NCI-H187 treated with DMSO at 0.1 percent for 48 hours (cell line): ENCODE measurements at places on chromosomes 7 and 10.

DNA sequence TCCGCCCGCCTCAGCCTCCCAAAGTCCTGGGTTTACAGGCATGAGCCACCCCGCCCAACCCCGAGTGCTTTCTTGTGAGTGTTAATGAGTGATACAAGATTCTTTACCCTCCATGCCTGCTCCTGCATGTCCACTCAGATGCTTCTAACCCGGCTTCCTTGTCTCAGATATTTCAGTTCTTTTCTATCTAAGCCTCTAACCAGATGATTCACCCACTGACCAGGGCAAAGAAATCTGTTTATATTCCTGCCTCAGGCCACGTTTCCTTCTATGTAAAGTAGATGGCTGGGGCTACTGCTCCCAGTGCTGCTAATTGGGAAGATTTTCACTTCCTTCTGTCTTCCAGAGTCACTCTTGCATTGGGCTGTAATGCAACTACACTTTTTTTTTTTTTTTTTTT lies 395.1 kb upstream of the ANKRD30A start:
- DNase-seq, result no peak

GRCh38 chr10:59865101-59865500 lies 41.3 kb downstream of the CCDC6 start:
- no peak for DNase-seq

GRCh38 chr10:119235356-119235755 lies 28.0 kb downstream of the GRK5 start:
- no peak for DNase-seq

GRCh38 chr7:116577320-116577871 lies 52.6 kb downstream of the CAV1 start:
- no peak for DNase-seq

GRCh38 chr7:1355568-1356340 lies 103.5 kb downstream of the MICALL2 start:
- no peak for DNase-seq

- DNase-seq, result no peak
These were observed 2.6 kb downstream of the LRRN3 start for GRCh38 chr7:111093496-111093895.

DNA sequence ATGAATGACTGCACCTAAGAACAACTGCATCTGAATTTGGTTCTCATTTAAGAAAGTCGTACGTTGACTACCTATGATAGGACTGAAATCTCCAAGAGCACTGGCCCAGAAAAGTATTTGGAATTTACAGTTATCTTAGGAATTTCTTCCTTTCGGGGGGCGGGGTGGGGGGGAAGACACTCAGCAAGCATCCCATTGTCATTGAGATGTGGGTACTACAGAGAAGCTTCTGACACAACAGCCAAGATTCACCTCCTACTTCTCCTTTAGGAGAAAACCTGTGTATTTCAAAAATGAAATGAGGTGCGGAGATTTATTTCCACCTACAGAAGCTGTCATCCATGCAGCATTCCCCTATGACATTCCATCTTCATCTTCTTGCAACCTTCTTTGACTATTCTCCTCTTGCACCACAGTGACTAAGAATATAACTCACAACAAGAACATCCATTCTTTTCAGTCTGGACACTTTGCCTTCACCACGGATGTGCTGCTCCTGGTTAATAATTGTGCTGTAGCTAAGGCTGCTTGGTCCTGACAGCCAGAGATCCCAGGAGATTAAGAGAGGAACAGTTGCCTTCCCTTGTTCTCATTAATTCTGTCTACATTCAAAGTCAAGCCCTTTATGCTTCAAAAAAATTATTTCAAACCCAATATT lies 98.4 kb upstream of the FRMD4A start:
- DNase-seq, result no peak

DNA sequence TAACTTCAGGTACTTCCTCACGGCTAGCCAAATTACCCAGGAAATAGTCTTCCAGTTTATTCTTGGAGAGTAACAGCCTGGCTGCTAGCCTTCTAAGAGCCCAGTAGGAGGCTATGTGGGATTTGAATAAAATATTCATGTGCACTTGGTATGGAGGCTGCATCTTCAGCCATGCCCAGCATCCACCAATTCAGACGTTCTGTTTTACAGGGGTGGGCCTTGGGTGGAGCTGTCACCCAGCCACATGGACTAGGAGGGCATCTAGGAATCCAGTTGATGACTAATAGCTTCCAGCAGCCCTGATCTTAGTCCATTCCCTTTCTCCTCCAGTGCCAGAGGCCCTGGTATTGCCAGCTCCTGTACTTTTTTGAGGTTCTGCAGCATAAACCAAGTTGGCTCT lies 66.3 kb upstream of the ZRANB1 start:
- no peak for DNase-seq

GRCh38 chr10:122158362-122158761 lies 112.7 kb upstream of the BTBD16 start:
- DNase-seq, result no peak

DNA sequence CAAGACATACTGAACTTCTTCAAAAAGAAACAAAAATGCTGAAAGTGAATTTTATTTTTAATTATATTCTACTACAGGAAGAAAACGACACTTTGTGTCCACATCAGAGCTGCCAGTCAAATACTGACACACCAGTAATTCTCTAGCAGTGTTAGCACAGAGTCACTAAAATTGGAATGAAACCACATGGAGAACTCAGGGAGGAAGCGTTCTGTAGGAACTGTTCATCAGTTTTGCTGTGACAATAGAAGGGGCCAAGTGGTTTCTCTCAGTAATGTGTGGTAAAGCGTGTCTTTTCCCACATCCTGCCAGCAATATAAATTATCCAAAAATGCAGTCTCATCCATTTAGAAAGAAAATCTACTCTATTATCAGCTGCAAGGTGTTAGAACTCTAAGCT lies 683.3 kb downstream of the GRM8 start:
- DNase-seq, result no peak

DNA sequence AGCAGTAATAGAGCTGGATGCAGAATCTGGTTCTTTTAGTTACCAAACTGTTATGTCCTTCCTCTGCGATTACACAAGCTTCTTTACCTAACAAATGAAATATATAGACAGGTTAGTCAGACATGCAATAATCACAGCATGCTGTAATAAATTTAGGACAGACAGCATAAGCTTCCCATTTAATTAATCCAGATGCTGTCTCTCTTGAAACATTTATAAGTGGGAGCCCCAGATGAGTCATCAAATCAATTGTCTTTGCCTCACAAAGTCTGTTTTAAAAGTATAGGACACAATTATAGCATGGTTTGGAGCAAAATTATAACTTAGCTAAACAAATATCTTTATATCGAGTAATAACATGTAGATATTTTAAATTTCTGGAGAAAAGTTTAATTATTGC lies 1.6 kb downstream of the CDNF start:
- no peak for DNase-seq

DNA sequence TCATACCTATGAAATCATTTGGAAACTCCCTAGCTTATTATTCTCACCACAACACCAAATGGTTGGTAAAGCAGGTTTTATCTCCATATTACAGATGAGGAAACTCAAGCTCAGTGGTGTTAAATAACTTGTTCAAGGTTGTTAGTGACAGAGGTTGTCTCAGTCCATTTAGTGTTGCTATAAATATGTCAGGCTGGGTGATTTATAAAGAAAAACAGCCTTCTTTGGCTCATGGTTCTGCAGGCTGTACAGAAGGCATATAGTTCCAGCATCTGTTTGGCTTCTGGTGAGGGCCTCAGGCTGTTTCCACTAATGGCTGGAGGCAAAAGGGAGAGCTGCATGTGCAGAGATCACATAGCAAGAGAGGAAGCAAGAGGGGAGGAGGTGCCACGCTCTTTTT lies 96.6 kb downstream of the ZNF438 start:
- no peak for DNase-seq

GRCh38 chr10:78876449-78876848 lies 192.3 kb upstream of the ZMIZ1 start:
- DNase-seq, result no peak

GRCh38 chr10:119653916-119654315 lies 2.7 kb downstream of the BAG3 start:
- DNase-seq, result peak; percentile 18

GRCh38 chr10:19247843-19248242 lies 199.2 kb downstream of the MALRD1 start:
- no peak for DNase-seq
